NB4 (cell line): ENCODE measurements at places on chromosomes 7 and 10.

GRCh38 chr10:124644771-124645415 lies 99.3 kb downstream of the FAM53B start:
- DNase-seq = no peak

DNA sequence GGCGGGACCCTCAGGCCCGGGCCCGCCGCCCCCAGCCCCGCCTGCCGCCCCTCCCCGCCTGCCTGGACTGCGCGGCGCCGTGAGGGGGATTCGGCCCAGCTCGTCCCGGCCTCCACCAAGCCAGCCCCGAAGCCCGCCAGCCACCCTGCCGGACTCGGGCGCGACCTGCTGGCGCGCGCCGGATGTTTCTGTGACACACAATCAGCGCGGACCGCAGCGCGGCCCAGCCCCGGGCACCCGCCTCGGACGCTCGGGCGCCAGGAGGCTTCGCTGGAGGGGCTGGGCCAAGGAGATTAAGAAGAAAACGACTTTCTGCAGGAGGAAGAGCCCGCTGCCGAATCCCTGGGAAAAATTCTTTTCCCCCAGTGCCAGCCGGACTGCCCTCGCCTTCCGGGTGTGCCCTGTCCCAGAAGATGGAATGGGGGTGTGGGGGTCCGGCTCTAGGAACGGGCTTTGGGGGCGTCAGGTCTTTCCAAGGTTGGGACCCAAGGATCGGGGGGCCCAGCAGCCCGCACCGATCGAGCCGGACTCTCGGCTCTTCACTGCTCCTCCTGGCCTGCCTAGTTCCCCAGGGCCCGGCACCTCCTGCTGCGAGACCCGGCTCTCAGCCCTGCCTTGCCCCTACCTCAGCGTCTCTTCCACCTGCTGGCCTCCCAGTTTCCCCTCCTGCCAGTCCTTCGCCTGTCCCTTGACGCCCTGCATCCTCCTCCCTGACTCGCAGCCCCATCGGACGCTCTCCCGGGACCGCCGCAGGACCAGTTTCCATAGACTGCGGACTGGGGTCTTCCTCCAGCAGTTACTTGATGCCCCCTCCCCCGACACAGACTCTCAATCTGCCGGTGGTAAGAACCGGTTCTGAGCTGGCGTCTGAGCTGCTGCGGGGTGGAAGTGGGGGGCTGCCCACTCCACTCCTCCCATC lies 82.7 kb downstream of the PAX2 start:
- peak; percentile 68 for DNase-seq

DNA sequence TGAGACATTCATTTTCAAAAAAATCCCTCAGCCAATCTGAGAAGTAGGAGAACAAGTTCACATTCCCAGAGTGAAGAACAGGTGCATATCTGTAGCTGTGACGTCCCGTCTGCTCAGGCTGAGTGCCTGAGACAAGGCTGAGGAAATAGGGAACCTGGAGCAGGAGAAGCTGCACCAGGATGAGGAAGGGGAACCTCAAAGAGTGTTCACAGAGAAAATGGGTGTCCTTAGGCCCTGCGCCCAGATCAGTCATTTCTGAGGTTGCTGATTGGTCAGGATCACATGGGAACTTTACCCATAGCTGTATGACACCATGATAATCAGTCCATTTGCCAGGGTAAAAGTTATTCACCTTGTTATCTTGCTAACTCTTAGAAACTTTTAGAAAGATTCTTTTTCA lies 34.2 kb upstream of the TARP start:
- peak; percentile 55 for DNase-seq

GRCh38 chr7:66952343-66953043 lies 31.5 kb downstream of the TMEM248 start:
- DNase-seq = no peak

DNA sequence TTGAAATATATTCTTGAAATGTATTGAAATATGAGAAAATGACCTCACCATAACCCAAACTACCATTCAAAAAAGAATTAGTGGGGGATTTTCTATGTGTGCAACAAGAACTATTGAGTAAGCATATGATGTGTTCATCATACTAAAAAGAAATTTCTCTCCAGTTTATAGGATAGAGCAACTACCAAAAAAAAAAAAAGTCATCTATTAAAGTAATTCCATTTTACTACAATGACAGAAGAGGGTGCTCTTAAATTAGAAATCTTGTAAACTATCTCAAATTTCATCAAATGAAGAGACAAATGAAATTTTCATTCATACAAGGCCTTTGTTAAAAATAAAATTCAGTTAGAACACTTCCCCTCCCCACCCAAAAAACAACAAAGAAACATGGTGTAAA lies 195.4 kb upstream of the PLXDC2 start:
- DNase-seq = no peak

- DNase-seq = no peak
These were observed 48.9 kb downstream of the FAM53B start for GRCh38 chr10:124695259-124695658.

DNA sequence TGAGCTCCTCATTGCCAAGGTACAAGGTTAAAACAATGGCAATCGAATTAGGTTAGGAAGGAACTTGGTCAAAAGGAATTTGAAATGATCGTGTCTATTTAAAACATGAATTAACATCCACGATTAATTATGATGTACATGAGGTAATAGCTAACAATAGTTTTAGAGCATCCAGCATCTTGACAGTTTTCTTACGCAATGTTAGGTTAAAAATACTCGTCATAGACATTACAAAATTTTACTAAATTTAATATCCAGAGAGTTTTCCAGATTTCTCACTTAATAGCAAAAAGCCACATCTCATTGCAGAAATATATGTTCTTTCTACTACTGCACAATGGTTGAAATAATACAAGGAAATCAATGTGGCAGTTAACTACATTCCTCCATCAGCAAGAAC lies 22.6 kb downstream of the CUBN start:
- no peak for DNase-seq

DNA sequence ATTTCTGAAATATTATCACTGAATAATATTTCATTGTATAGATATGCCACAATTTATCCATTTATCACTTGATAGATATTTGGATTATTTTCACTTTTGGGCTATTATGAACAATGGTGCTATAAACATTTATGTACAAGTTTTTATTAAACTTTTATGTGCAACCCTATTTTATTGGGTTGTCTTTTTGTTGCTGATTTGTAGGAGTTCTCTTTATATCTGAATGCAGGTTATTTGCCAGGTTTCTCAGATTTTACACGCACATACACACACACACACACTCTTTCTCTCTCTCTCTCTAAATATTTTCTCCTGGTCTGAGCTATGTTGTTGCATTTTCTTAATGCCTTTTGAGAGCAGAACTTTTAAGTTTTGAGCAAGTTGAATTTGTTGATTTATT lies 36.2 kb downstream of the ADK start:
- DNase-seq = no peak

DNA sequence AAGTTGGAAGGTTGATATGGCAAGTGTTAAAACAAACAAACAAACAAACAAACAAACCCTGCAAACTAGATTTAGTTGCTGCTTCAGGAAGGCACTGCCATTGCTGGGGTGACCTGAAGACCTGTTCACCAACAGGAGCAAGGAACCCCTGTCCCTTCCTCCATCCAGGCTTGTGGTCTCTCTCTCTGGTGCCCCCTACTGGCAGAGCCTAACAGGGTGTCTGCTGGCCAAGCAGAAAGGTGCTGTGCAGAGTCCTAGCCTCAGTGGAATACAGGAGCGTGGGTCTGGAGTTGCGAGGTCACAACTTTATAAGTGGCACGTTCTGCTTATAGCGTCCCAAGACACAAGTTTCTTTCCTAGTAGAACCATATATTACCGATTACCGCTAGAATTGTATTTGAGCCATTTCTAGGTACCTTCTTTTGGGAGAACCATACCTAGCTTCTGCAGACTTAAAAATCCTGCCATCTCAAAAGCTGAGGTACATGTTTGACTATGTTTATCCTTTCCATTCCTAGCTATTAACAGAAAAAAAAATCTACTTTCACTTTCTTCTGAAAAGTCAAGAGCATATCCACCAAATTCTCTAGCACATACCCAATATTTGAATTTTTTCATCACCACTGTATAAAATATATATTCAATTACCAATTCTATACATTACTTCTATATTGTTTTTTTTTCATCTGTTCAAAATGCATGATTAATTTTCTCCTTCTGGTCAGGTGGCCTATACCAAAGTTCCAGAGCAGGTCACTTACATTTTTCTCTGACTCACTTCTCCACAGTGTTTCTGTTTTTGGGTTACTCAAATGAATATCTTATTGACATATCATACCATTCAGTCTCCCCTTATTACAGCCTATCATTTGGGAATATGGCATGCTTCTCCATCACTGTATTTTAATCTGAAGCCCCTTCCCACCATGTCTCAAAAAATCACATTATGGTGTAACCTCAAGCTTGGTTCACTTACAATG lies 29.1 kb upstream of the CALD1 start:
- peak; percentile 74 for DNase-seq

- no peak for DNase-seq
These were observed 496.2 kb downstream of the DNAJB6 start for GRCh38 chr7:157832866-157833607.

- no peak for DNase-seq
These were observed 113.9 kb upstream of the STK17A start for GRCh38 chr7:43469051-43469450.

DNA sequence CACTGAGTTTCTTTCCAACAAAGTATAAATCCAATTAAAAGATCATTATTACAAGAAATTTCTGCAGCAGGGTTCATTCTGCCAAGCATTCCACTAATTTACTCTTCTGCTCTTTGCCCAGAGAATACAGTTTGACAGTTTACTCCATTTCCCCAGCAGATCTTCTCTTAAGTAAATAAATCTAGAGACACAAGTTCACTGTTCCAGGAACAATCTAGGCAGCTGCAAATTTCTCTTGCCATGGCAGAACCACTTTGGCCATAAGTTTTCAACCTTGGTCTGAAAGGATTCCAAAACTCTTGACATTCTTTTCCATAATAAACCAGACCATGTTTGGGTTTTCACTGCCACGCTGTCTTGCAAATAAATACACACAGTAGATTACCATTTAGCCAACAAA lies 11.5 kb downstream of the RGS10 start:
- no peak for DNase-seq

- no peak for DNase-seq
These were observed 722 bp downstream of the AGR2 start for GRCh38 chr7:16803881-16804673.

GRCh38 chr10:35043796-35044344 lies 46.3 kb downstream of the CUL2 start:
- DNase-seq = no peak

- peak; percentile 7 for DNase-seq
These were observed 554.9 kb downstream of the KCNMA1 start for GRCh38 chr10:77082601-77083252.

- no peak for DNase-seq
These were observed 18.7 kb upstream of the CYREN start for GRCh38 chr7:135189221-135189662.

GRCh38 chr10:63692220-63692896 lies 171.2 kb downstream of the REEP3 start:
- no peak for DNase-seq

DNA sequence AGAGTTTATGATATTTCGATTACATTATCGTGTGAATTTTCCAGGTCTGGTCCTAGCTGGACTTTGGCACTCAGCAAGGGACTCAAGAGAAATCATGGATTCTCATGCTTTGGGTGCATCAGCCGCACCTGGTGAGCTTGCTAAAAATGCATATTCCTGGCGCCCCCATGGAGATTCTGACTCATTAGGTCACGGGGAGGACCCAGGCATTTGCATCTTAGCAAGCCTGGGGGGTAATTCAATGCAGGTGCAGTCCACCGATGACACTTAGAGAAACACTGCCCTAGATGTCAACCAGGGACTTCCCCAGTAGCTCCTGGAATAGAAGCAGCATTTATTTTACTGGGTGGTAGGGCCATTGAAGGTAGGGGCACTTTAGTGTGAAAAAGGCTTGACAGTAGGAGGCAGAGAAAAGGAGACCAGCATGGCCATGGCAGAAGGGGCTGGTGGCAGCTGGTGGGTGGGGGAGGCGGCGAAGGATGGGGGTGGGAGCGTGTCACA lies 29.9 kb upstream of the PDCD4 start:
- no peak for DNase-seq

DNA sequence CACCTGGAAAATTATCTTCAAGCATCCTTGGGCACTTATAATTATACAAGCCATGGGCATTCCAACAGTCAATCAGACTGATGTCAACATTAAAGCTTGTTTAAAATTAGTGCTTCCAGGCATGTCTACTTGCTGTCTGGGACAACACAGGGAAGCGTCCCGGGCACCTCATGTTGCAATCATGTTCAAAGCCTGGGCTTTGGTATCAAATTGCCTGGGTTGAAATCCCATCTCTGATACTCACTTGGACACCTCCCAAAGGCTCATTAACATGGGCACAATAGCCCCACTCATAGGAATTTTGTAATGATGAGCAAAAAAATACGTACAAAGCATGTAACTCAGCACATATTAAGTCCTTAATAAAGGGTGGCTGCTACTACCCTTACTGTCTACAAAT lies 14.4 kb downstream of the AIFM2 start:
- DNase-seq = no peak

- no peak for DNase-seq
These were observed 101.0 kb downstream of the AOAH start for GRCh38 chr7:36623247-36623646.

DNA sequence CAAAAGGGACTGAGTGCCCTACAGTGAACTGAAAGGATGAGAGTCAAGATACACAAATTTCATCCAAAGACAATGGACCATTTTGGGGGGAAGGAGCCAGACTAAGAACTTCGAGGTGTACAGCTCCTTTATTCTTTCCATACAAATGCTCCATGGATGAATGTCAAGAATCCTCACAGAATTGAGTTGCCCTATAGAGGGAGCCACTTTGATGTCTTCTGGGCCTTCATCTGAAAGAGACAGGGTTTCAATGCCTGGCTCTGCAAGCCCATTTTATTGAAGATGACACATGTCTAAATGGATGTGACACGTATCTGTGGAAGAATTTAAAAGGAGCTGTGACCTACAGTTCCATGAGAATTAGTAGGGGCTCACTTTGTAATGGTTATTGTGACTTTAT lies 32.0 kb upstream of the NRG3 start:
- DNase-seq = peak; percentile 15

GRCh38 chr10:75730847-75731246 lies 299.4 kb downstream of the LRMDA start:
- DNase-seq = no peak

DNA sequence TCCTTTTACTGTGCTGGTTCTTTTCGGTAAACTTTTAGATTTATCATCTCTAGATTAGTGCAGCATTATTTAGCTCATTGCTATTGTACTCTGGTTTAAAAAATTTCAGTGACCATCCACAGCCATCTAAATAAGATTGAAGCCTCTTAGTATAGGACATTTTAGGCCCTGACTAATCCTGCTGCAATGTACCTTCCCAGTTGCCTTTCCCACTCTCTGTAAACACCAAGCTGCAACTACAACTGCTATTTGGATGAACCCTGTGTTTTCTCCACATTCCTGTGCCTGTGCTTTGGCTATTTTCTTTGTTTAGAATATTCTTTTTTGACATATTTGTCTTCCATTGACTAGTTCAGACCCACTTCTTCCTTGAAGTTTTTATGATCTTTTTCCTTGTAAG lies 314.6 kb downstream of the AUTS2 start:
- DNase-seq = no peak

- no peak for DNase-seq
These were observed 116.1 kb upstream of the ZMIZ1 start for GRCh38 chr10:78952686-78953085.
